ENCODE measurements at places on chromosomes 13 and 19. TPM values are rescaled to one million over a fixed set of nuclear protein-coding genes. Genes with fewer than 3 reads are reported as not detected.

Gene FGF21
- total RNA-seq, result not detected

Gene DLEU7
- total RNA-seq, result not detected

Gene IZUMO4
- total RNA-seq, result 1.9 TPM

Gene CKM
- total RNA-seq, result 1.4 TPM

Gene AKT2
- 54.8 TPM for total RNA-seq

Gene ZNF534
- 0.63 TPM for total RNA-seq

Gene FBN3
- not detected for total RNA-seq

Gene TMEM238
- total RNA-seq, result 0.83 TPM

Gene ZNF787
- total RNA-seq, result 34.2 TPM

Gene CLDN10
- not detected for total RNA-seq

Gene NECTIN2
- 34.5 TPM for total RNA-seq

Gene BCAM
- 66.8 TPM for total RNA-seq

Gene SMIM44
- total RNA-seq, result not detected

Gene TPP2
- total RNA-seq, result 30.3 TPM

Gene PRSS57
- total RNA-seq, result not detected

Gene CFD
- 298 TPM for total RNA-seq

Gene RNF225
- total RNA-seq, result not detected

DNA sequence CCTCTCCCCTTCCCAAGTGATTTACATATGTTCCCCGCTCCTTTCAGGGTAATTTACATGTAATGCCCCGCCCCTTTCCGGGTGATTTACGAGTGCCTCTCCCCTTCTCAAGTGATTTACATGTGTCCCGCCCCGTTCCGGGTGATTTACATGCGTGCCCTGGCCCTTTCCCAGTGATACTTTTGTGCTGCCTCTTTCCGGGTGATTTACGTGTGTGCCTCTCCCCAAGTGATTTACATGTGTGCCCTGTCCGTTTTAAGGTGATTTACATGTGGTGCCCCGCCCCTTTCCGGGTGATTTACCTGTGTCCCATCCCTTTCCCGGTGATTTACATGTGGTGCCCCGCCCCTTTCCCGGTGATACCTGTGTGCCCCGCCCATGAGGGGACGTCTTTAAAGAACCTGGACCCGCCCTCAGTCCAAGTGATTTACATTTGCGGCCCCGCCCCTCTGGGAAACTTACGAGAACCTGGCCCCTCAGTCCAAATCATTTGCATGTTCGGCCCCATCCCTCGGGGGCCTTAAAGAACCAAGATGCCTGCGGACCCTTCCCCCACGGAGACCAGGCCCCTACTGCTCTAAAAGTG, 559 bp upstream of the LENG9 start:
- DNase-seq, result peak; percentile 96

- no peak for DNase-seq
Measured at GRCh38 chr13:114230117-114230516, 4.6 kb upstream of the CDC16 start.

DNA sequence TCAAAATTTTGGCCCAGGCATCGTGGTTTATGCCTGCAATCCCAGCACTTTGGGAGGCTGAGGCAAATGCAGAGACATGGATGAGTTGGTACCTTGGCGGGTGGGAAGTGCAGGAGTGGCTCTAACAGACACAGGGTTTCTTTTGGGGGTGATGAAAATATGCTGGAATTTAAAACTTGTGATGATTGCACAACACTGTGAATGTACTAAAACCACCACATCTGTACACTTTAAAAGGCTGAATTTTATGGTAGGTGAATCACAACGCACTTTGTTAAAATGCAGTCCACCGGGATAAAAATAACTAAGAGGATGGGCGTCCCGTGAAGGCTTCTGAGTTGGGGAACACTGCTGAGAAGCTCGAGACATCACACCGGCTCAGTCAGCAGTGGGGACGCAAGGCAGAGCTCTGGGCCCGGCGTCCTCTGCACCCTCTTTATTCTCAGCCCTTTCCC, 47.1 kb downstream of the MLLT1 start:
- no peak for DNase-seq

- no peak for DNase-seq
Measured at GRCh38 chr19:42108527-42109389, 23.5 kb downstream of the POU2F2 start.

DNA sequence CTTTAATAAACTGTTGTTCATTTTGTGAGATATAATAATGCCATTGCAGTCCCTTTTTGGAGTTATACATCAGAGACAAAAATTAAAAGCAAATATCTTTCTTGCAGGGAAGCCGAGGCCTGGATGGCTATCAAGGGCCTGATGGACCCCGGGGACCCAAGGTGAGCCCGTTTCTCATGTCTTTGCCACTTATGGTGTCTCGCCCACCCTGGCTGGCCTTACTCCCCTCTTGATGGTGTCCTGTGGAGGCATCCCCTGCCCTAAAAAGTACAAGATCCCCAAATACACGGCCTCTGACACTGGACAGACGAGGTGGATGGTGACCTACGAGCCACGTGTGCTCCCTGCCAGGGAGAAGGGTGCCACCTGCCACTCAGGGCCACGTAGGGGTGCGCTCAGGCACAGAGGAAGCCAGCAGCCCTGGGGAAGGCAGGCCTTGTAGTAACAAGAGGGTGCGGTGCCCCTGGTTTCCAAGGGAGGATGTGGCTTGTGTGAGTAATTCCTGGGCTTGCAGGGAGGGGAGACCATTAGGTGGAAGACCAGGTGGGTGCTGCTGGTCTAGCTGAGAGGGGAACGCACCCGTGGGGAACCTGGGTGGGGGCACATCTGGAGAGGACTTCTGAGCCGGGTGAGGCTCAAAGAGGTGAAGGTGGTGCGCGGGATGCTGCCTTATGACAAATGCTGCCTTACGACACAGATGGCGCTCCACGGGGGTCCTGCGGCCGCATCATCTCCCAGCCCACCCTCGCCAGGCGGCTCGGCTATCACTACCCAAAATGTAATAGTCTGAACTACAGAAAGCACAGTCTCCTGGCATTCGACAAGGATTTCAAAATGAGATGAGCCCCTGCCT, 115.6 kb downstream of the RAB20 start:
- DNase-seq, result no peak

DNA sequence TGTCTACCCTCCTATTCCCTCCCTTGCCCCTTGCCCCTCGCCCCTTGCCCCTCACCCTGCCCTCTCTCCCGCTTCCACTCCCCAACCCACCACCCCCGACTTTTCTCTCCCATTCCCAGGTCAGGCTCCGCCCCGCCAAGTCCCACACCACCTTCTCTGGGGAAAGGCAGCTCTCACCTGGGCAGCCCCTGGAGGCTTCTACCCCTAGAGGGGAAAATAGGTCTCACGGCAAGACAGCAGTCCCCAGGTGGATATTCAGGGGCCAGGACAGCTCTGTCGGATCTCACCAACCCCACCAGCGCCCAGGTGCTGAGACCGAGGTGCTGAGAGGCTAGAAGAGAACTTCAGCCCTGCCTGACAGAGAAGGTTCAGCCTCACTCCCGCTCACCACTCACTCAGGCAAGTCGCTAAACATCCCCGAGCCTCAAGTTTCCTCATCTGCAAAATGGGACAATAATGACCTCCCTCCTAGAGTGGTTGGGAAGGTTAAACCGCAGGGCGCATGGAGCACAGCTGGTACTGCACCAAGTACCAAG, 1.4 kb upstream of the ERFL start:
- DNase-seq, result no peak

GRCh38 chr13:60755380-60756163, 358.6 kb downstream of the TDRD3 start:
- DNase-seq, result no peak

- no peak for DNase-seq
Measured at GRCh38 chr13:65917731-65918130, 1312.4 kb downstream of the PCDH9 start.

DNA sequence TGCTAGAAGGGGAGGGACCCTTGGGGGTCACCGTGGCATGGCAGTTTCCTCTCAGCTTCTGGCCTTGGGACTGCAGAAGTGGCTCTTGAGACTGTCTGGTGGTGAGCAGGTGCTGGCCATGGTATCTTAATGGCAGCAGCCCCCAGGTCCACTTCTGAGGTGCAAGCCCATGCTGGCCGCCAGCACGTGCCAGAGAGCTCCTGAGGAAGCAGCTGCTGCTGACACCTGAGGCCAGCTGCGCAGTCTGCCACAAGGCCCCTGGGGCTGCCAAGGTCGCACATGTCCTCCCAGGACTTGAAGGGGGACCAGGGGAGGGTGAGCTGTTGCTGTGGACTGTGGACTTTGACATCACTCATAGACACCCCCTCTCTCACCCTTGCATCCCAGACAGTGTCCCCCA, 48.0 kb downstream of the NFIX start:
- no peak for DNase-seq

DNA sequence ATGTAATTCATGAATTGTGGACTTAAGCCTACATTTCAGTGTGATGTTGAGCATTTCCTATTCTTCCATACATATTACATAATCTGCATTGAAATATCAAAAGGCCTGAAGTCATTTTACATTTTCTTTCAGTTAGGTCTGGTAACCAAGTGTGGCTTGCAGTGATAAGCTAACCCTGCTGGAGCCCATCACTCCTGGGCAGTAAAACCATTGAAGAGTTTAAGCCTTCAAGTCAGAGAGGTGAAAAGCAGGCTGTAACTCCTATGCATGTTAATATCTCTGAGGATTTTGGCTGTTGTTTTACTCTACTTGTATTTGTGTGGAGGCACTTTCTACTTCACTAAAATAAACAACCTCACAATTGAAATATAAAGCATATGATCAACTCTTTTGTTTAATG, 248.8 kb downstream of the SLITRK5 start:
- no peak for DNase-seq

DNA sequence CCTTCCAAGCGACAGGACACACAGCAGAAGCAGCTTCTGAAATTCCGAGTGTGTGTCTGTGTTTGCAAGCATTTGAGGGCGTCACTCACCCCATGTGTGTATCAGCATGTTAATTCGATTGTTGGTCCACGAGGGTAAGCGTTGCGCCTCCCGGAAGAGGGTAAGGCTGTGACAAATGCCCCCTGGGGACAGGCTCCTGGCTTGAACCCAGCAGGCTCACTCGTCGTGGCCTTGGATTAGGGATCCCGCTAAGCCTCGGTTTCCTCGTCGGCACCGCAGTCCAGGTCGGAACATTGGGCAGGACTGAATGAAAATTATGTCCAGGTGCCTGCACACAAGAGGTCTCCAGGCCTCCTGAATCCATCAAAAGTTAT, 606 bp upstream of the STXBP2 start:
- DNase-seq, result no peak

GRCh38 chr13:97460853-97461252, 26.9 kb downstream of the RAP2A start:
- no peak for DNase-seq

- DNase-seq, result peak; percentile 98
Measured at GRCh38 chr19:56838909-56839651, 1.4 kb downstream of the PEG3 start.

GRCh38 chr13:112718318-112718717, 28.5 kb downstream of the ATP11A start:
- DNase-seq, result no peak

DNA sequence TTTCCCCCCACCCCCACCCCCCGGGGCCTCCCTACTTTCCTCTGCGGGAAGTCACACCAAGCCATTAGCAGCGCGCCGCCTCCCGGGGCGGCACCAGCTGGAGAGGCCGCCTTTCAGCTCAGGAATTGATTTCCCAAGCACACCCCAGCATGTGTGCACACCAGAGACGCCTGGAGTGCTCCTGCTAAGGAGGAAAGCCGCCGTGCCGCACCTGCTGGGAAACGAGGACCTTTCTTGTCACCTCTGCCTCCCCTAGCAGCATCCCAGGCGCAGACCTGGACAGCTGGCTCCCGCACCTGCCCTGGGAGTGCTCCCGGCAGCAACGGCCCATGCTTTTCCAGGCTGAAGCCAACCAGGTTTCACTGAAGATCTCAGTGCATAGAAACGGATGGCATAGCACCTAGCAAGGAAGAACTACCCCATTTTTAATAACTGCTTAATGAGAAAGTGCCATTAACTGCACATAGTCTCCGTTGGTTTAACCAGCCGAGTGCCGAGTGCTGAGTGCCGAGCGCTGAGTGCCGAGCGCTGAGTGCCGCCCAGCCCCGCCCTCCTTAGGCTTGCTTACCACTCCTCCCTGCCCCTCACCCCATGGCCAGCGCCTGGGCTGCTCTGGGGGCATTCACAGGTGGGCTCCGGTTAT, 165.0 kb downstream of the USP12 start:
- DNase-seq, result no peak

DNA sequence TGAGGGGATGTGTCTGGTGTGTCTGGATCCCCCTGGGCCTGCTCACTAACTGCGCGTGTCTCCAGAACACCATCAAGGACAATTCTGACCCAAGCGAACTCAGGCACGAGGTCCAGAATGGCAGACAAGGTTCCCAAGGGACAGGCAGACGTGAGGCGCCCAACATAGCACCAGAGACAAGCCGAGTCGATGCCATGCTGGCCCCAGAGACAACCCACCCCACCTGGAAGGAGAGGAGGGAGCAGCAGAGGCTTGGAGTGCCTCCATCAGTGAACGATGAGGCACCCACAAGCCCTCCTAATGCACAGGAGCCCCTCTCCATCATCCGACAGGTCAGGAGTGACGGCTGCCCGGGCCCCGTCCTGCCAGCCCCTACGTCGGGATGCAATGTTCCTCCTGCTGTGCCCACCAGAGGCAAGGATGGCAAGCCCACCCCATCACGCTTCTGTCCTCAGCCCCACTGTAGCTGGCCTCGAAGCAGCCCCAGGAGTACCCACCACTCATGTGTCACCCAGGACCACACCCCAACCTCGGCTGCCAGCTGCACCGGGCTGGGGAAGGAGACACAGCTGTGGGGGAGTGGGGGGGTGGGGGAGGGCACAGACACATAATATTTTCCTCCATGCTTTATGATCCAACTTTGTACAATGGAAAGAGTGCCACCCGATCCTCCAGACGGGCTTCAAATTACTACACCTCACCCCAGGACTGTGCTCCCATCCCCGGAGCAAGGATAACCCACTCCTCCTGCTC, 11.8 kb downstream of the AP3D1 start:
- no peak for DNase-seq

GRCh38 chr13:51269039-51269438, 46.8 kb downstream of the FAM124A start:
- no peak for DNase-seq

- no peak for DNase-seq
Measured at GRCh38 chr13:31538067-31539042, 201.0 kb upstream of the RXFP2 start.

- no peak for DNase-seq
Measured at GRCh38 chr13:30103161-30103840, 204.1 kb downstream of the KATNAL1 start.

- DNase-seq, result peak; percentile 55
Measured at GRCh38 chr13:42649831-42650230, 75.9 kb downstream of the TNFSF11 start.

GRCh38 chr19:10888421-10888866, 17.1 kb downstream of the CARM1 start:
- no peak for DNase-seq

GRCh38 chr13:46197299-46198048, 14.3 kb upstream of the LRRC63 start:
- DNase-seq, result no peak

- no peak for DNase-seq
Measured at GRCh38 chr13:97548138-97548537, 114.2 kb downstream of the RAP2A start.

Measured in esophagus muscularis mucosa (tissue), 4 donors.